ENCODE measurements at places on chromosomes 11 and 22. TPM values are rescaled to one million over a fixed set of nuclear protein-coding genes. Genes with fewer than 3 reads are reported as not detected.

The MRGPRX4 gene
- not detected for total RNA-seq

The TANGO2 gene
- total RNA-seq: 49.7 TPM

The CCDC73 gene
- total RNA-seq: not detected

The LARGE2 gene
- not detected for total RNA-seq

The MS4A3 gene
- not detected for total RNA-seq

The NNMT gene
- 192 TPM for total RNA-seq

The ACR gene
- not detected for total RNA-seq

The TTC36 gene
- total RNA-seq: 0.58 TPM

The TUB gene
- total RNA-seq: 4.8 TPM

The OTOG gene
- not detected for total RNA-seq

The CHKA gene
- total RNA-seq: 4.6 TPM

The SERHL2 gene
- total RNA-seq: 3.6 TPM

The C11orf21 gene
- total RNA-seq: not detected

The YPEL1 gene
- 0.19 TPM for total RNA-seq

The XKR3 gene
- total RNA-seq: not detected

The GLYATL1 gene
- total RNA-seq: 0.56 TPM

The KIAA1671 gene
- total RNA-seq: 6.2 TPM

The PGA5 gene
- total RNA-seq: not detected

The MRGPRX1 gene
- not detected for total RNA-seq

The UEVLD gene
- total RNA-seq: 28.4 TPM

The CHADL gene
- total RNA-seq: 0.96 TPM

The CD3G gene
- total RNA-seq: not detected

The HOATZ gene
- not detected for total RNA-seq

The MISFA gene
- total RNA-seq: 0.19 TPM

The BTBD18 gene
- total RNA-seq: not detected

The PTPN5 gene
- 0.19 TPM for total RNA-seq

The WT1 gene
- total RNA-seq: 0.28 TPM

The CLDN5 gene
- 2.8 TPM for total RNA-seq

The SVIP gene
- 4.5 TPM for total RNA-seq

The DEFB131B gene
- not detected for total RNA-seq

The LRRC74B gene
- not detected for total RNA-seq

The MS4A6A gene
- total RNA-seq: not detected

The SULT4A1 gene
- under 0.01 TPM for total RNA-seq

The MEI1 gene
- 1.7 TPM for total RNA-seq

The NOX4 gene
- total RNA-seq: 3.6 TPM

The GAL3ST3 gene
- not detected for total RNA-seq

The GRK2 gene
- total RNA-seq: 41.6 TPM

The UCP3 gene
- 0.38 TPM for total RNA-seq

The OR52N5 gene
- not detected for total RNA-seq

The ZNF214 gene
- 3.1 TPM for total RNA-seq

The SYT8 gene
- total RNA-seq: not detected

The LSP1 gene
- total RNA-seq: 1.3 TPM

The CAPN5 gene
- 12.5 TPM for total RNA-seq

The FAM111B gene
- 21.9 TPM for total RNA-seq

The ARHGAP8 gene
- 0.28 TPM for total RNA-seq

The NXPE4 gene
- total RNA-seq: not detected

The C11orf98 gene
- 21.4 TPM for total RNA-seq

The TRIM51 gene
- total RNA-seq: not detected

The MS4A6E gene
- not detected for total RNA-seq

The PANX3 gene
- total RNA-seq: not detected

The TCP11L1 gene
- total RNA-seq: 24.8 TPM

The IFITM1 gene
- total RNA-seq: 10.7 TPM

The POTEH gene
- not detected for total RNA-seq

The RFPL2 gene
- not detected for total RNA-seq

The PICK1 gene
- total RNA-seq: 14.0 TPM

All from regular cardiac myocyte (primary cell).